ENCODE measurements at places on chromosomes 2 and 18.
A peak's percentile ranks its signal among the peaks of the same experiment; 100 is the strongest.

DNA sequence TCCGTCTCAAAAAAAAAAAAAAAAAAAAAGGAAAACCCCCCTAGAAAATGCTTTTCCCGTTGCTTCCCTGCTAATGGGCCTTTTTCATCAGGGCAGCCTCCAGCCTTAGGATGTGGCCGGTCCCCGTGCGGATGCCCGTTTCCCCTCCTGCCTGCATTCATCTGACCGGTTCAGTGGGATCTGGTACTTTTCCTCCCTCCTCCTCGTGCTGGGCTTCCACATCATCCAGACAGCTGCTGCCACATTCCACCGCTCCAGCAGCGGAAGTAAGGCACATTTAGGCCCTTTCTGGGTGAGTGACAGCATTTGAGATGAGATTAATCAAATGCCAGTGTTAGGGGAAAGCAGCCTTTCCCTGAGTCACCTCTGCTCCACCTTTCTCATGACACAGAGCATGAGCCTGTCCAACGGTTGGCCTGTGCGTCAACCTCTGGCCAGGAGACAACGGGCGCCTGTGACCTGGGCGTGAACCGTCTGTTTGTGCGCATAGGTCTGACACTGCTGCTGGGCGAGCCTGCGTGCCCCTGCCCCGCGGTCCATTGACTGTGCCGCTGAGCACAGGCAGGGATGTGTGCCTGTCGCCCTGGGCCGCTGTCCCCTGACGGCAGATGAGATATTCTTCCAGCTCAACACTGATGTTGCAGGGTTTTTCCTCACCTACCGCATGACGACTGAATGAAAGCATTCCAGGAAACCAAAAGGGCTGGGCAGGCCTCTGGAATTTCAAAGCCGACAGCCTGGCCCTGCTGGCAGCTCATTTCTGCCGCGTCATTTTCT, 174.0 kb downstream of the TGIF1 start:
- DNase-seq, result no peak

DNA sequence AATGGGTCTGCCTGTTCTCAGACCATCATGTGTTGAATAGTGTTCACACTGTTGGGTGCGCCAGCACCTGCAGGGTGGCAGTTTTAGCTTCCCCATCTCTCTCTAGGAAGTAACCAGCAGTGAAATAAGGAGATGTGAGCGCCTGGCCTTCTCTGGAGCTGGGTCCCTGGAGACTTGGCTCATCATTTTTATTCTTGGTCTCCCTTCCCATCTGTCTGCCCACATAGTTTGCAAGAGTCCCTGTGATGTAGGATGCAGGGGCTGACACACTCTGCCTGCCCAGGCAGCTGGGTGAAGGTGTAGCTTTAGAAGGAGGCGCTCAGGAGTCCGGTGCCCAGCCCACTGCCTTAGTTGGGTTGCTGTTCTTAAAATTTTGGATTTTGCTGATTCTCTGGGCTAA, 172.2 kb downstream of the LDLRAD4 start:
- no peak for DNase-seq

DNA sequence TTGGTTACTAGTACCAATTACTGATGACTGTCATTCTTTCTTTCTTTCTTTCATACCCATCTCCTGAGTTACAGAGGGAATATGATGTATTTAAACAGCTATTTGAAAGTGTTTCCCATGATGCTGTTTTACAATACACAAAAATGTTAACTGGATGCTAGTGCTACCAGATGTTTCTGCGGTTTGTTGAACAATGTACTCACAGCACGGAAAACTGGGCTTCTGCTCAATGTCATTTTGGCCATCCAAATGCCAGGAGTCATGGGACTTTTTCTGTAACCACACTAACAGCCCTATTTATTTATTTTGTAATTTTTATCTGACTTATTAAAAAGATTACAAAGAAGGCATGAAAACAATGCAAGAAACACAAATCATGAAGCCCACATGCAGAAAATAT, 313.8 kb downstream of the RIT2 start:
- DNase-seq, result no peak

DNA sequence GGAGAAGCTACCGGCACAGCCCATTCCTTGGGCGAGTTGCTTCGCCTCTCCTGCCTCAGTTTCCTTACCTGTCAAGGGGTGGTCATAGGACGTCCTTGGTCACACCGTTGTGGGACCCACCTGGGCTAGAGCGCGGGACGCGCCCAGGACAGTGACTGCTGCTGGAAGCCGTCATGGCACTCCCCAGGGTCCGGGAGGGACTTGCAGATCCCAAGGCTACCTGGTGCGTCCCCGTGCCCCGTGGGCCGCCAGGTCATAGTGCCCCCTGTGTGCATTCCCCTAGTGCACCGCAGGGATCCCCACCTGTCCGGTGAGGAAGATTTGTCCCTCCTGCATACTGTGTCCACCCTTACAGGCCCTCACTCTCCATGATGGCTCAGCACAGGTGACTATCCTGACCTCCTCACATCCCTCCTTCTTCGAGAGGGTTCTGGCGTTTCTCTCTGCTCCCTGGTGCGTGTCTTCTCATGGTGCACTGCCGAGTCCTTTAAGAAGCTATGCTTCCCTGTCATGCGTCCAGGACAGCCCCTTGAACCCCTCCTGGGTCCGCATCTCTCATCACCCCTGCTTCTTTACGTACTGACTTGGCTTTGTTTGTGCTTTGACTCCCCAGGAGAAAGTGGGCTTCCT, 886 bp upstream of the STK25 start:
- no peak for DNase-seq

- DNase-seq, result no peak
Observed at GRCh38 chr2:188441288-188441947, 149.7 kb downstream of the GULP1 start.

DNA sequence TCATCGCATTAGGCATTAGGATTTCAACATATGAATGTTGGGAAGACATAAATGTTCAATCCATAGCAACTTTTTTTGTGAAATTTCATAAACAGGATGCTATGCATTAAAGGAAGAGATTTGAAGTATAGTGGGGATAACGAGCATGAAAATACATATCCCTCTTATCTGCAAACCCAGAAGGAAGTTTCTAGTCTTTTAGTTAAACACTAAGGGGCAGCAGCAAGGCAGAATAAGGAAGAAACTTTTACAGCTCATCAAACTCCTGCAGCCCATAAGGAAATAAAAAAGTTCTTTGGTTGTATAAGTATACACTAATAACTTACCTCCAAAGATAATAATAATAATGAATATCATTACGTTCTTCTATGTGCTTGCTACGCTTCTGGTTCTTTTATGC, 81.5 kb downstream of the CD226 start:
- DNase-seq, result no peak

DNA sequence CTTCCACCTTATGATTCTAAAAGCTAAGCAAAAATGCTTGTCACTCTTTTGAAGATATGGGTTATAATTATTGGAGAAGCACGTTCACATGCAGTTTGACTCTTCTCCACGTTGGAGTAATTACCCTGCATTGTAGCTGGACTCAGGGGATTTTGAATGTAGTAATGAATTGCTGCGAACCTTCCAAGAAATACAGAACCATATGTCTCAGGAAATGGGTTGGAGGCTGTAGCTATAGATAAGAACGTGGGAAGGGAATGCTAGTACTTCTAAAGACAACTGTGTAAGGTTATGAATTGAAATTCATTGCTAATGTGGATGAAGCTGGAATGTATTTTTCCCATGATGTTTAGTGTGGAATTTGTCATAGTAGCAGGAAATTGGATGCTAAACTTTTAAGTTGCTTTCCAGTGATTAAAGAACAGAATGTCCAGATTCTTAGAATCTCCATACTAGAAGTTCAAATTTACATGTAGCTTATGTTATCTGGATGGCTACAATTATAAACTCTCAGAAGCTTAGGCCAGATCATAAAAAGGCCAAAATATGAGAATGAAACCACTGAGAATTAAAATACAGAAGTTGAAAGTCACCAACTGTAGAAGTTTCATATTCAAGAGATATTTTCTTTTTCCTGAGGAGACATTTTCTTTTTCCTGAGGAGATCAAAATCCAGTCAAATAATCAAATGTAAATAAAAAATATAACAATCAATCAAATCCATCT, 27.3 kb upstream of the SPOPL start:
- DNase-seq, result no peak

DNA sequence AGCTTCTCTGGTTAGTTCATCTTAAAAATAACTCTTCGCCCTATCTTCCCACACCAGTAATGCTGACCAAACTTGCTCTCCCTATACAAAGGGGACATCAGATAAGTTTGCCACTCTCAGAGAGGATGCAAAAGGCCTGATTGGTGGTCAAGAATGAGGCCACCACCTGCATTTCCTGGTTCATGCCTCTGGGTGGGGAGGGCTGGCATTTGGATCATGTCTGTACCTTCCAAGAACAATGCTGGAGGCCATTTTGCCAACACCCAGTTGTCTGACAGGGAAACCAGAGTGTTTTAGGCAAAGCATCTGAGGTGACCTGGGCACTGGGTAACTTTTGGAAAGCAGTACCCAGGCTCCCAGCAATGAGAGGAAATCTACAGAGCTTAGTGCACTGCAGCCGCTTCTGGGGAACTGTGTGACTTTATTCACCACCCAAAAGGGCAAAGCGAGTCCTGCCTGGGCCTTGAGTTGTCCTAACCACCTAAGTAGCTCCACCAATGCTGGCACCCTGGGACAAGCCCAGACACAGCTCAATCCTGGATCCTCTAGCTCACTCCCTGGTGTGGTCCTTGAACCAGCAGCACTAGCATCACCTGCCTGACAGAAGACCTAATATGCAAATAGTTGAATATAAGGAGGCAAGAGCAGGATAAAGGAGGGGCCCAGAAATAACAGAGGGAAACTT, 35.1 kb downstream of the CAPN13 start:
- no peak for DNase-seq

GRCh38 chr2:173239644-173240043, 115.0 kb upstream of the CDCA7 start:
- no peak for DNase-seq

DNA sequence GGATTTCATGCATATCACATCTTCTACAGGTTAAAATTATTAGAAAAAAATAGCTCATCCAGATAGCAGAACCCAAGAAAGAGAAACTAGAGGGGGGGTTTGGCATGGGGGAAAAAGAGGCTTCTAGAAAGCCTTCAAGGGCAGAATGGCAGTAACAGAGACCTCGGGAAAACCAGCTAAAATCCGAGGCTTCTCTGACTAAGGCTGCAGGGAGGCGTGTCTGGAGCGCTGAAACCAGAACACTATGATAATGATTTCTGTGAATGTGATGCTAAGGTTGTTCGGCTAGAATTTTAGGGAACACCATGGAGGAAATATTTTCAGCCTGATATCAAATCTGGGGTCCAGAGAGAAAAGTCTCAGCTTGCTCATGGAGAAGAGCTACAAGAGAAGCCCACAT, 73.0 kb downstream of the ATP8B1 start:
- DNase-seq, result no peak

DNA sequence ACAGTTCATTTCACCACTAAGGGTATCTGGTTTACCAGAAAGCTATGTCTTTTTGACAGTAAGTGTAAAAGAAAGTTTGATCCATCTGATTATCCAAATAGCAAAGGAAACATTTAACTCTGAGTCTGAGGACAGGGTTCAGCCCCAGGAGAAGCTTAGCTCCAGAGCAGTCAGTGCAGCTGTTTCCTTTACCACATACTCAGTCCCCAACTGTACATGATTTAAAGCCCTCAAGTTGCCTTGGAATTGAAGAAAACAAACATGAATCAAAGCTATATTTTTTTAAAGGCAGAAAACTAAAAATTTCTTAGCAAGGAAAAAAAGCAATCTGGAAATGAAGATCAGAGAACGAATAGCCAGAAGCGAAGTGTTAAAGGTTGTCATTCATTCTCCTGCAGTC, 746.0 kb downstream of the METTL4 start:
- DNase-seq, result no peak

GRCh38 chr18:2845172-2845571, 1.6 kb upstream of the EMILIN2 start:
- DNase-seq, result peak; percentile 76

GRCh38 chr2:27086724-27087593, at the start of gene KHK:
TSS of gene KHK (plus strand) at chr2:27086772. CDS start at chr2:27087260, 488 bp downstream.
- DNase-seq, result no peak

DNA sequence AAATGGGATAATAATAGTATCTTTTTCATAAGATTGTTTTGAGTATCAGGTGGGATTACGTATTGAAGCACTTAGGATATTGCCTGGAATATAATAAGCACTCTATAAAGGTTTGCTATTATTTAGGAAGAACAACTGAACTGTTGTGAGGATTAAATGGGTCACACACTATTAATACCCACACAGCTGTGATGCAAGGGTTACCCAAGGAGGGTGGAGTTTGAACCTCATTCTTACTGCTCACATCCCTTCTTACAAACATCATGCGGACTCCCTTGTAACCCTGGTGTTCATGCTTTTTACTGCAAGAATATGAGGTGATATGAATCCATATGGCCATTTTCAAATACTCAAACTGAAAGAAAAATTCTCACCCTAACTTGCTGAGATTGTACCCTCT, 113.5 kb downstream of the KCTD1 start:
- DNase-seq, result no peak

DNA sequence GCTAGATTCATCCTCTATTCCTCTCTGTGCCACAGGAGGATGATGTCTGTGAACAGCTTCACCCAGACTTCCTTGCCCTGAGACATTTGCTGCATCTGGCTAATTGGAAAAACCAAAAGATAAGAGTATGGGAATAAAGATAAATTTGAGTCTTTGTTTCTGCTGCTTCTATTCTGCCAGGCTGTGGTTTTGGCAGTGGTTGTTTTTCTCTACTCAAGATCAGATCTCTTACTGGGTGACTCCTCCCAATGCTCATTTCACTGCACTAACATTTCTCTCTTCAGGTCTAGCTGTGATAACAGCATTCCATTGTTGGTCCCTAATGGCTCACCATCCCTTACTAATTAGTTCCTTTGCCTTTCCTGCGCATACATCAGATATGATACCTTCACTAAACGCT, 89.5 kb downstream of the CALCRL start:
- no peak for DNase-seq

DNA sequence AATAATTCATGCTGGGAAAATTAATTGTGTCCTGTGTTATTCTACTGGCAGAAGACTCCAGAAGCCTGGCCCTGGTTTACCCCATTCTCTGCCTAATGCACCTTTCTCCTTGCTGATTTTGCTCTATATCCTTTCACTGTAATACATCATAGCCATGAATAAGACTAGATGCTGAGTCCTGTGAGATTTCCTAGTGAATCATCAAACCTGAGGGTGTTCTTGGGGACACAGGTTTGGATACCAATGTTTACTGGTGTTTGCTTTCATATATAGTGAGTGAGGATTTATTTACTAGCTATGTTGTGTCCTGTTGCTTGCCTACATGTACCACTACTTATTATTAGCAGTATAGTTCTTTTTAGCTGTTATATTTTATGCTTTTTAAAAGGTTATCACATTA, 6.5 kb downstream of the METTL5 start:
- DNase-seq, result no peak

GRCh38 chr2:147490401-147491261, 354.2 kb upstream of the ACVR2A start:
- no peak for DNase-seq
